ENCODE measurements at places on chromosomes 2 and 18.

DNA sequence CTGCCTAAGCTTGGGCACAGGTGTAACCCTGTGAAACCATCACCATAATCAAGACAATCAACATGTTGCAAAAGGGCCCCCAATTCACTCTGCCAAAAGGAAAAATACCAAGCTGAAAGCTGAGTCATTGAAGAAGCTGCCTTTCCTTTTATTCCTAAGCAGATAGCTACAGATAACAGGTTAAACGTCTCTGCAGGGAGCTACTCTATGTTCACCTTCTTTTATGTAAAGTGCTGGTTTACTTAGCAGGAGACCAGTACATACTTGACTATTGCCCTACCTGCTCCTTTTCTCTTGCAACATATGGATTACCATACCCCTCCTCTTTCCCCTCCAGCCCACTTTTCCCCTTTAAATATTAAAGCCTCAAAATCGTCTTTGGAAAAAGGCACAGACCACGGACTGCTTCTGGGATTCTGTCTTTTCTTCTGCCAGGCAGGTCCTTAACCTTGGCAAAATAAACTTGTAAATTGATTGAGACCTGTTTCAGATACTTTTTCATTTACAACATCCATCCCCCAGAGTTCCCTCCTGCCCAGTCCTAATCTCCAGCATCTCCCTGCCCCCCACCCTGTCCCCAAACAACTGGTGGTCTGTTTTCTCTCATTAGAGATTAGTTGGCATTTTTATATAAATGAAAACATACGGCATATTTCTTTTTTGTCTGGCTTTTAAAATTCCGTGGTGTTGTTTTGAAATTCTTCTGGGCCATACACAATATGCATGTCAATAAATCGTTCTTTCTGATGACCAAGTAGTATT lies 37.8 kb upstream of the LDLRAD4 start:
- no peak for DNase-seq

GRCh38 chr2:10971888-10972260 lies 60.1 kb downstream of the KCNF1 start:
- no peak for DNase-seq

DNA sequence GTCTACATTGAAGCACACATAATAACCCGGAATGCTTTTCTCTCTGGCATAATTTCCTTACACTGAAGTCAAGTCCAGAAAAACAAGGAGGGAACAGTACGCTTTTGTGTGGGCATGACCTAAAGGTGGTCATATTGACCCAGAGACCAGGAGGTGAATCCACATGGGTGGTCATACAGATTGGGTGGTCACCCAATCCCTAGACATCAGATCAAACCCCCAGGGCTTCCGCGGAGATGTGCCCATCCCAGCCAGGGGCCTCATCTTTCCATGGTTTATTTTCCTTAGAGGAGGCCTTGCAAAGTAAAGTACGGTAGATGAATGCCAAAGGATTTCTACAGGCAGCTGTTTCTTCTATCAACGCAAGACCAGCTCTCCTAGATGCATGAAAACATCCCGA lies 38.8 kb downstream of the FAM168B start:
- DNase-seq: no peak

DNA sequence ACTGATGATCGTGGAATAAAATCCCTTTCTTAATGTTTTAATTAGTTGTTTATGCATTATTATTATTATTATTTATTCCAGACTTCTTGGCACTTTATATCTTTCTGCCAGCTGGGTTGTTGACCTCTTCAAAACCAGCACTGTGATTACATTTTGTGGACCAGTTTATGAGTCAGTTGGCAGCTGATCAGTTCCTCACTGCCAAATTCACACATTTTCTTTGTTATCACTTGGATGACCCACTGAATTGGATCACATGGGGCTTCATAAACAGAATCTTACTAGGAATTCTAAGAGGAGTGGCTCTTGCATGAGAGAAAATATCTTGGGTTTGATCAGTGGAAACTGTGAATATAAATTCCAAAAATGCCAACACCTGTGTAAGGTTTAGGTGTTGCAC lies 321.8 kb upstream of the SPRED2 start:
- DNase-seq: no peak

- no peak for DNase-seq
These were observed 101.5 kb downstream of the KLF7 start for GRCh38 chr2:207064128-207064690.

GRCh38 chr2:19462256-19462645 lies 103.8 kb upstream of the OSR1 start:
- no peak for DNase-seq

GRCh38 chr2:62158444-62159121 lies 37.3 kb upstream of the B3GNT2 start:
- DNase-seq: no peak

DNA sequence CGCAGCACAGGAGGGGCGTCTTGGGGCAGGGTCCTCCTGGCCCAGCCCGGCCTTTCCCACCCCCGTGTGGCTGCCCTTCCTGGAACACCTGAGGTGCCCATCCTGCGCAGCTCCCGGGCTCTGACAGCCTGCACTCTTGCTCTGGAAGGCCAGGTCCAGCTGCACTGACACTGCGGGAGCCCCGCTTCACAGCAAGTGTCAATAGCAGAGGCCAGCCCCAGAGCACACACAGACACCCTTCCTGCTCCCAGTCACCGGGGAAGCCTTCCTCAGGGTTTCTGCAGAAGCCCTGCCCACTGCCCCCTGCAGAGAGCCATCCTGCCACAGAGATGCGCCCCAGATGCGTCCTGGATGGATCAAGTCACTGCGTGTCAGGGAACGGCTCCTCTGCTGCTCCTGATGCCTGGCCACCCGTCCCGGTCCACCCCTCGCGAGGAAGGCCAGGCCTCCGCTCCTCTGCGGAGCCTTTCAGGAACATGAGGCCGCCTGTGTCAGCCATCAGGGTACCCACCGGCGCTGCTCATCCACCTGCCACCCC lies 519.2 kb upstream of the MYT1L start:
- no peak for DNase-seq

- no peak for DNase-seq
These were observed 226.7 kb downstream of the HNMT start for GRCh38 chr2:138190999-138191398.

DNA sequence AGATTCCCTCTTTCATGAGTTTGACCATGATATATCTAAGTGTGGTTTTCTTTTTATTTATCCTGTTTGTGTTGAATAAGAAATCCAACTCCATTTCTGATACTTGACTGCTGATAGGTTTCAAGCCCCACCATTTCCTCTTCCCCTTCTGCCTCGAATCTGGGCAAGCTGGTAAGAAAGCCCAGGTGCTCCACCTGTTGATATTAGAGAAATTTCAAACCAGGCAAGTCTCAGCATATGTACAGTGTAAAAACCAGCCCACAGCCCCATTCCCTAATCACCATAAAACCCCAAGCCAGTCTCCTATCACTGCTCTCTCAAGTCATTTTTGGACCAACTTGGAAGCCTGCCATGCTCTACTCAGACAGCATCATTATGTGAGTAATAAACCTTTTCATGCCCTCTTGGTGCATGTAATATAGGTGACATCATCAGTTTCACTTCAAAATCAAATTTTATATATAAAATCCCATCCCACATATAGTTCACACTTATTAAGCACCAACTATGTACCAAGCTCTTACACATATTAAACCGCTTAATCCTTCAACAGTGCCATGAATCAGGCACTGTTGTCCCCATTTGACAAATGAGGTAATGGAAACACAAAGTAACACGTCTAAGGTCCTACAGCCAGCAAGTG lies 46.6 kb downstream of the SMAD2 start:
- DNase-seq: peak; percentile 44

DNA sequence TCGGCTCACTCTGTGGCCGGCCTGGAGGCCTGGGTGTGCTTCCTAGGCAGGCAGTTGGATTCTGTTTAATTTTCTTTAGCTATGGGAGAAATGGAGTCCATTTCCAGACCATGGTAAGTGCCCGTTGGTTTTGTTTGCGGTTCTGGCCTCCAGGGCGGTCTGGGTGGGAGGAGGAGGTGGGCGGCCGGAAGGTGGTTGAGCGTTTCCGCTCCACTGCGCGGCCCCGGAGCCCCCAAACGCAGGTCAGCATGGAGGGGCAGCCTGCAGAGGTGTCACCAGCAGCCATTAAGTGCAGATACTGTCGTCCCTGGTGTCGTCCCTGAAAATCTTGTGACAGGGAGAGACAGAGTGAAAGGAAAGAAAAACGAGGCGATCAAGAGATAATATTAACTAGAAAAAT lies 303.9 kb downstream of the GBX2 start:
- no peak for DNase-seq

GRCh38 chr18:46702471-46702870 lies 45.5 kb upstream of the LOXHD1 start:
- no peak for DNase-seq

DNA sequence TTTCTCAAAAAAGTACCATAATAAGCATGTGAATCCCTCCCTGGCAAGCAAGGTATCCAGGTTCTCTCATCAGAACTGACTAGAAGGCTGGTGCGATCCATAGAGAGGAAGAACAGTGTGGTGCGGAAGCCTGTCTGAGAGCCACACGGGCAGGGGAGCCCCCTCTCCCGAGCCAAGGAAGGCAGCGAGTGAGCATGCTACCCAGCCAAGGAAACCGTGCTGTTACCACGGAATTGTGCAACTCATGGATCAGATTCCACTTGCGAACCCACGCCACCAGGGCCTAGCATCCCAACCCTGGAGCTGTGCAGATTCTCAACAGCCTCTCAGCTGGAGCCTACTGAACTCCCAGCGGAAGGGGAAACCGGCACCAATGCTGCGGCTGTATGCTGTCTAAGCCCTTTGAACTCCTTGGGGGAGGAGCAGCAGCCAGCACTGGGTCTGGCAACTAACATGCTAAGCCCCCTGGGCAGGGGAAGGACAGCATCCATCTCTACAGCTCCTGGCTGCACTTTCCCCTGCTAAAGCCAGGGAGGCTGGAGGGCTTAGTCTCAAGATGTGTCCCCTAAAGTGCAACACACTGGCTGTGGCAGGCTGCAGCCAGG lies 823.1 kb downstream of the EPHA4 start:
- no peak for DNase-seq

DNA sequence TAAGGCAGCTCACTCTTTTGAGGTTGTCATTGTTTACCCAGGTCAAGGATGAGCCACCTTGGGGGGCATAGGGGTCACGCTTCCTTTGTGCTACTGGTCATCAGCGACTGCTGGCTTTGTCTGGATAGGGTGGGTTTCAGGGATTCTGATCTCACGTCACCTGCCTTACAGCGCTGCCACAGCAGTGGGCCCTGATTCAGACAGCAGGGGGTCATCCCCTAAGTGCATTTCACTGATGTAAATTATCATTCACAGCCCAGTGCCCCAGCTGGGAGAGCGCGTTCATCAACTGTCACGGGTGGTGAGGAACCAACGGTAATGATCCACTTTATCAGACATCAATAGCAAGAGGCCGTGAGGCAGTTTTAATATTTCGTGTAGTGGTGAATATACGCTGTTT lies 291.2 kb downstream of the NEDD4L start:
- no peak for DNase-seq

DNA sequence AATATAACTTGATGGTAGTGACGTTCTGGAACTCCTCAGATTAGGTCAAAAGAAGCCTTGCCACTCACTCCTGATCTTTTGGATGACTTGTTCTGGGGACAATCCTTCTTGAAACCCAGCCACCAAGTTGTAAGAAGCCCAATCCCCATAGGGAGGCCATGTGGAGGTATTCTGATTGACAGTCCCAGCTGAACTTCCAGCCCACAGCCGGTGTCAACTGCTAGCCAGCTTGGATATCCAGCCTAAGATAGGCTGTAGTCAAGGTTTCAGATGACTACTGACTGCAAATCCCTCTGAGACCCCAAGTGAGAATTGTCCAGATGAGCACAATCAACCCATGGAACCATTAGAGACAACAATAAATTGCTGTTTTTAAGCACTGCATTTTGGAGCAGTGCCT lies 31.4 kb downstream of the EIF2AK2 start:
- DNase-seq: no peak

GRCh38 chr2:175836361-175836760 lies 165.7 kb downstream of the LNPK start:
- DNase-seq: no peak

DNA sequence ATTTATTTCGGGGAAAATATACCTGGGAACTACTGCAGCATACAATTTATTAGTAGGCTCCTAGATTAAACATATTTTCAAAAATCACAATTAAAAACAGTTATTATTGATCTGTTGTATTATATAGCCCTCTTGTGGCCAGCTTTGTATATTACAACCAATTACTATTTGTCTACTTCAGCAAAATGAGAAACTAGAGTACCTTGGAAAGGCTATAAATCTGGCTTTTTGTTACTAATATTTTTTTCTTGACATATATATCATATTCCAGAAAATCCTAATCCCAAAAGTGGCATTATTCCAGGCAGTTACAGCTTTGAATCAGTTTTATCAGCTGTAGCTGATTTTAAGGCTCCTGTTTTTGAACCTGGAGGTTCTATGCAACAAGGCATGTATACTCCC lies 101.2 kb downstream of the UBR3 start:
- DNase-seq: peak; percentile 15

GRCh38 chr2:210577263-210578071 lies 21.1 kb downstream of the CPS1 start:
- peak; percentile 37 for DNase-seq

GRCh38 chr2:129801575-129801974 lies 177.9 kb upstream of the RAB6C start:
- DNase-seq: peak; percentile 96

DNA sequence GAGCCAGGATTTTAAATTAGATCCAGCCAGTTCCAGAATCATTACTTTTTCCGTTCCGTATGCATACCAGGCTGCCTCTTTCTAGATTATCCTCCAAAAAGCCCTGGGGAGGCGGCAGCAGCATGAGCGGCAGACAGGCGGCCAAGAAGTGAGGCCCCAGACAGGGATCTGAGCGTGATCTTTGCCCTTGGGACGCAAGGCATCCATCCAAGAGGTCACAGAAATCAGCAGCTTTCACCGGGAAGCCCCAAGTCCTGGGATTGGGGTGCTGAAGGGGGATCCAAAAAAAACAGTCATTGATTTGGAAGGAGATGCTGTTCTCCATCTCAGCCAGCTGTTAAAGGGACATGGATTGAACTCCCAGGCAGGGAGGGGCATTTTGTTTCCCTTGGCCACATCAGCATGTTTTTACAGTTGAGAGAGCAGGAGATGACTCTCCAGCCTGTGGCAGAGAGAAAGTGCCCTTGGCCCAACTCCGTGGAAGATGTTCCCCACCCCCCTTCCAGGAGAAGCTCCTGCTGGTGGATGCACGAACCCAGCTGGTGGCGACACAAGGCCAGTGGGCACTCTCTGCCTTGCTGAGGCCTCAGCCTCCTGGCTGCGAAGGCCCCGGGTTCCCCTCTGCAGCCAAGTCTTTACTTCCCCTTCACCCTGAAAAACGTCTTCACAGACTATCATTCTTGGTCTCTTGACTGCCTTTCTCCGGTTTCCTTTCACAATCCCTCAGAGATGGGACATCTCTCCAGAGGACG lies 265.6 kb downstream of the ANAPC1 start:
- no peak for DNase-seq

DNA sequence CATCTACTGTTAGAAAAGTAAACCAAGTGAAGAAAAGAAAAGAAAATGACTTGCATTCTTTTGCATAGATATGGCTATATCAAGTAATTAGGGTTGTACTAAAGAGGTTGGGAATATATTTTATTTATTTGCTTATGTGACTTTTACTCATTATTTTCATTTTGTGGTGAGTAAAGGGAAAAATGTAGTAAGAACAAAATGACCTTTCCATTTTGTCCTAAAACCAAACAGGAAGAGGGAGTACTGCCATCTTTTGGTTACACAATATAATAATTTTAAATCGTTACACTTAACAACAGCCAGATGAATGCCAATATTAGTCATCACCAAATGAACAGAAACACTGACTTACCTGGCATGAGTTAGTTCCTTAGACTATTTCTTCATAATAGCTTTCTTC lies 47.3 kb upstream of the NDUFV2 start:
- peak; percentile 80 for DNase-seq

All from HT1080 (cell line).